ENCODE measurements at places on chromosomes 6 and 20. TPM values are rescaled to one million over a fixed set of nuclear protein-coding genes. Genes with fewer than 3 reads are reported as not detected.
A peak's percentile ranks its signal among the peaks of the same experiment; 100 is the strongest.

DNA sequence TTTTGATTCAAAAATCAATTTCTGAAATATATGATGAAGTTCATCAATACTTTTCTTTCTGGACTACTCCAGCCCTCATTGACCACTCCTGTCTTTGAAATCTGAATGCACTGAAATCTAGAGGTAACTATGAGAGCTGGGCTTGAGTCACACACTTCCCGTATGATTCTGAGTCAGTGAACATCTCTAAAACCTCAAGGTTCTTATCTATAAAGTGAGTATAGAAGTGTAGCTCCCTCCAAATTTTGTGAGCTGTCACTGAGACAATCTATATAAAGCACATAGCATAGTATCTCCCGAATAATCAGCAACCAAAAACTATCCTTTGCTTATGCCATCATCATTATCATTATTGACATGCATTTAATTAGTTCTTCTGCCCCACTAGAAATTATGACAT lies 182.4 kb downstream of the TSHZ2 start:
- H3K27me3 ChIP-seq = no peaks in the 10 kb centered on the region
- H3K27ac ChIP-seq = no peak overlapping the region
- no peaks in the 10 kb centered on the region for H3K36me3 ChIP-seq

DNA sequence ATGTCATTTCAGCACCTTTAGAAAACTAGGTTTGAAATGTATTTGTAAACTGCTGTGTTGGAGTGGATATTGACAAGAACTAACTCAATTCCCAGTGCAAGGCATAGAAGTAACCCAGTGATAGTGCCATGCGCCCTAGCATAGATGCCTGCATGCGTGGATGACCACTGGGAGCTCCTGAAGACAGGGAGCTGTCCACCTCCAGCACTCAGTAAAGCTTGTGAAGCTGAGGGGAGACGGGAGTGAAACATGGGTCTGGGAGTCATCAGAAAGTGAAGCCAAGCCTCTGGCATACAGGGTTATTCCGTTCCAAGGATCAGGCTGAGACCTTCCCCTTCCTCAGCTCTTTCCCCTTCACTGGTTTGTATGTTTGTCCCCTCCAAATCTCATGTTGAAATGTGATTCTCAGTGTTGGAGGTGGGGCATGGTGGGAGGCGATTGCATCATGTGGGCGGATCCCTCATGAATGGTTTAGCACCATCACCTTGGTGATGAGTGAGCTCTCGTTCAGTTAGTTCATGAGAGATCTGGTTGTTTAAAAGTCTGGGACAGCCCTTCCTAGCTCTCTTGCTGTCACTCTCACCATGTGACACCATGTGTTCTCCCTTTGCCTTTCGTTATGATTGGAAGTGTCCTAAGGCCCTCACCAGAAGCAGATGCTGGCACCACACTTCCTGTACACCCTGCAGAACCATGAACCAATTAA lies 146.5 kb upstream of the FERMT1 start:
- no peak overlapping the region for H3K4me3 ChIP-seq
- no peaks in the 10 kb centered on the region for H3K36me3 ChIP-seq
- H3K27ac ChIP-seq = no peak overlapping the region
- no peak for DNase-seq
- no peaks in the 10 kb centered on the region for H3K27me3 ChIP-seq

DNA sequence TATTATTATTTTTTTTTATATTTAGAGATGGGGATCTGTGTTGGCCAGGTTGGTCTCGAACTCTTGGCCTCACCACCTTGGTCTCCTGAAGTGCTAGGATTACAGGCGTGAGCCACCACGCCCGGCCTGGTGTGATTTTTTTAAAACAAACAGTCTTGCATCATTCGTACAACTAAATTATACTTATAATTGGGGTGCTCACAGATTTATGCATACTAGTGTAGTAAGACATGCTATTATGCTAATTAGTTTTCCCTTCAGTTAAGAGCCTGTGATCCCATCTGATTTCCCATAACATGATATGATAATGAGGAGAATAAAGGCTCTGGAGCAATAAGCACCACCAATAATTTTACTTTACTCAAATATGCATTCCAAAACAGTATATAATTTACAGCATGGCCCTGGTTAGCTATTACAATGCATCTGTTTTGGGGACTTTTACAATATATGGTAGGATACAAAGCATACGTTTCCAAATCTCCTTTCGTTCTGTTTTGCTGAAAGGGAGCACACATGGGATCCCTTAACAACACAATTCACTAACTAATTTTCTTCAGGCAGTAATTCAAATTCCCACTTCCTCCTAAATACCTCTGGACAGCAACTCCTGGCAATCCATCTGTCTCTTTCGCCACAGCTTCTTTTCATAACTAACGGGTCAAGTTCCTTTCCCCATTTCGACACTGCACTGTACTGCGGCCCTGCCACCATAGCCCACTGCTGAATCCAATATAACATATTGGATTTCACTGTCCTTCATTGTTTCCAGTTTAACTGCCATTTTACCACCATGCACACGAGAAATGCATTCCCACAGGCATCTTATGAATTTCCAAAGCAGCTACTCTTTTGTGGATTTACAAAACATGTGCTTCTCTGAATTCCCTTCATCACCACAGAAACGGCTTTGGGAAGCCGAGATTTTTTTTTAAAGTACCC lies 1.7 kb downstream of the NUDT3 start:
- peaks cover 13% of the 10 kb centered on the region for H3K4me1 ChIP-seq
- no peaks in the 10 kb centered on the region for H3K27me3 ChIP-seq
- H3K36me3 ChIP-seq = no peaks in the 10 kb centered on the region
- H3K4me3 ChIP-seq = peak overlapping the region; percentile 94
- DNase-seq = peak; percentile 24

Gene ZSCAN12
- total RNA-seq = 10.7 TPM

DNA sequence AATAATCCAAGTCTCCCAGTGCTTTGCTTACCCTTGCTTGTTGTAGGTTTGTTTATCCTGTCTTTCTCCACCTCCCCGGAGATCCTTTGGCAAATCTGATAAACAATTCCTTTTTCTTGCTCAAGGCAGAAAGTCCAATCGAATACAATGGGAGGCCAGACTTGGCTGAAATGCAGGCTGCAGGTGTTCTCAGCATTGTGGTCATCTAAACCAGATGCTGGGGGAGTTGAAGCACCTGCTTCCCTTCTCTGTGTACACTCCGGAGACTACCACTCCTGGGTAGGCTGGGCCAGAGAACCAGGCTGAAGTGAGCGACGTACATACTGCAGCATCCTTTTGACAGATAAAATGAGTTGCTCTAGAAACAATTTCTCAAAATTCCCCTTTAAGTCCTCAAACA lies 82.6 kb upstream of the PREP start:
- no peak overlapping the region for H3K4me3 ChIP-seq
- no peaks in the 10 kb centered on the region for H3K27me3 ChIP-seq
- H3K27ac ChIP-seq = no peak overlapping the region
- no peak for DNase-seq
- no peaks in the 10 kb centered on the region for H3K36me3 ChIP-seq

- no peak overlapping the region for H3K4me3 ChIP-seq
- no peak for DNase-seq
- no peak overlapping the region for H3K27ac ChIP-seq
- H3K4me1 ChIP-seq = no peaks in the 10 kb centered on the region
Measured at GRCh38 chr20:63081351-63081750, 74.6 kb upstream of the BHLHE23 start.

- H3K4me3 ChIP-seq = no peak overlapping the region
- DNase-seq = no peak
- no peaks in the 10 kb centered on the region for H3K27me3 ChIP-seq
- no peaks in the 10 kb centered on the region for H3K36me3 ChIP-seq
- peaks cover 36% of the 10 kb centered on the region for H3K4me1 ChIP-seq
Measured at GRCh38 chr20:23159947-23160318, 73.8 kb upstream of the CD93 start.

Gene CGA
- total RNA-seq = not detected

Gene DST
- total RNA-seq = 162 TPM

Gene RIMS1
- 0.54 TPM for total RNA-seq

DNA sequence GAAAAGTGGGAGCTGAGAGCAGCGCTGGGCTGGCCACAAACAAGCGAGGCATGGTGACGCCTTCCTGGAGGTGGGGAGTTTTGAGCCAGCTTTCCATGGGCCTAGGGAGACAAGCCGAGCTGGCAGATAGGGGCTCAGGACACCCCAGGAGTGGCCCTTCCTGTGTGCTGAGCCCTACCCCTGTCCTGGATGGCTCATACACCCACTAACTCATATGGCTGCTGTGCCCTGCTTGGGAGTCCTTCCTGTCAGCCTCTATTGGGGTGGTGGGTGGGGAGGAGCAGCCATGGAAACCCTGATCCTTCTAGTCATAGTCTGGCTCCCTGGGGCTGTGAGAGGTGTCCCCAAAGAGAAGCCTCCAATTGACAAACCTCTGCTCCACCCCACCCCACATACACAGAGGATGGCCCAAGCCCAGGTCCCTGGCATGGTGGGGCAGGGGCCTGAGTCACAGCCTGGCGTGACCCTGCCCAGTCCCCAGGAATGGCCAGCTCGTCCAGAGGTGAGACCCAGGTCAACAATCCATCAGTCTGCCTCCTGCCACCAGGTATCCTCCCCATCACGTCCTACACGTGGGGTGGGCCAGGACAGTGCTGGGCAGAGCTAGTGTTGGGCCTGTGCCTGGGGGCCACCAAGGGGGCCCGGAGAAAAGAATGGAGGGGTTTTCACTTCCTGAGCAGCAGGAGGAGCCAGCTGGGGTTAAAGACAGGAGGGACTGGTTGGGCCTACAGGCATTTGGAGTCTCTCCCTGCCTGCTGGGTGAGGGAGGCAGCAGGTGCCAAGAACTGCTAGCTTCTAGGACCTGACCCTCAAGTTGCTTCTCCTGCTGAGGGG lies 52.2 kb downstream of the MRPL14 start:
- no peak for DNase-seq
- no peaks in the 10 kb centered on the region for H3K27me3 ChIP-seq
- H3K36me3 ChIP-seq = no peaks in the 10 kb centered on the region
- H3K27ac ChIP-seq = peak overlapping the region; percentile 22

GRCh38 chr20:25551413-25552215 lies 33.7 kb downstream of the NINL start:
- no peak for DNase-seq
- no peaks in the 10 kb centered on the region for H3K36me3 ChIP-seq
- peaks cover 27% of the 10 kb centered on the region for H3K4me1 ChIP-seq
- H3K27ac ChIP-seq = no peak overlapping the region
- H3K4me3 ChIP-seq = no peak overlapping the region

- no peak overlapping the region for H3K27ac ChIP-seq
- DNase-seq = no peak
- no peaks in the 10 kb centered on the region for H3K27me3 ChIP-seq
Measured at GRCh38 chr20:52047811-52048764, 143.5 kb downstream of the ZFP64 start.

- H3K27ac ChIP-seq = no peak overlapping the region
- H3K36me3 ChIP-seq = peaks cover 16% of the 10 kb centered on the region
- H3K4me1 ChIP-seq = peaks cover 18% of the 10 kb centered on the region
- no peak for DNase-seq
Measured at GRCh38 chr6:35473850-35474130, 5.6 kb downstream of the RPL10A start.

DNA sequence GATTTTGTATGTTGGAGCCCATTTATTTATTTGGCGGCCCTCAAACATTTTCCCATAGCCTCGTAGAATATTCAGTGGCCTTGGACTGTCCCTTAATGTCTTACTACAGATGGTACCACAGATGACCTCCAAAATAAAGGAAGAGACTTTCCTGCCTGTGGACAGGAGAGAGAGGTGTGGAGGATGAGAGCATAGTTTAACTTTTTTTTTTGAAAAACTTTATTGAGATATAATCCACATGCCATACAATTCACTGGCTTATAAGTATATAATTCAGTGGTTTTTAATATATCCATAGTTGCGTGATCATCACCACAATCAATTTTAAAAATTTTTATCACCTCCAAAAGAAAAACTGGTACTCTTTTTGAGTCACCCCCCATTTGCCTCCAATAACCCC lies 4.6 kb upstream of the PPP1R16B start:
- H3K27me3 ChIP-seq = no peaks in the 10 kb centered on the region
- H3K36me3 ChIP-seq = no peaks in the 10 kb centered on the region
- no peak overlapping the region for H3K4me3 ChIP-seq
- H3K4me1 ChIP-seq = peaks cover 6% of the 10 kb centered on the region
- no peak for DNase-seq

DNA sequence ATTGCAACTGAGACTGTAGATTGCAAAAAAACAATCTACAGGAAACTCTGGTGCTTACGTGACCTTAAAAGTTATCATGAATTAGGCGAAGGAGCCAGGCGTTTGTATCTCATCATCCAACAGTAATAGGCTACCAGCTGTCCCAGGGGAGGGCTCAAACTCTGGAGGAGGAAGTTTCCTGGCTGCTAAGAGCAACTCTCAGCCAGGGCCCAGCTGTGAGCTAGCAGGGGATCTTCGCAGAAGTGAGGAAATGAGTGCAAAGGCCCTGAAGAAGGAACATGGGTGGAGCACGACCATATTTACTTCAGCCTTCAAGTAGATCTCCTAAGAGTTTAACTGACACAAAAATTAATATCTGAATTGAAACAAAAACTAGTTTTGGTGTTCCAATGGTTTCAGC lies 686.9 kb upstream of the MAP3K7 start:
- no peaks in the 10 kb centered on the region for H3K36me3 ChIP-seq
- no peaks in the 10 kb centered on the region for H3K4me1 ChIP-seq
- no peak overlapping the region for H3K4me3 ChIP-seq
- no peak for DNase-seq
- no peak overlapping the region for H3K27ac ChIP-seq

Gene SLC17A3
- not detected for total RNA-seq

Gene RIPOR2
- total RNA-seq = 3.1 TPM

- H3K4me1 ChIP-seq = peaks cover 6% of the 10 kb centered on the region
- DNase-seq = no peak
- H3K4me3 ChIP-seq = no peak overlapping the region
- H3K36me3 ChIP-seq = no peaks in the 10 kb centered on the region
- H3K27ac ChIP-seq = no peak overlapping the region
Measured at GRCh38 chr6:38259736-38260135, 380.0 kb downstream of the BTBD9 start.

Gene RIPOR3
- 9.3 TPM for total RNA-seq

DNA sequence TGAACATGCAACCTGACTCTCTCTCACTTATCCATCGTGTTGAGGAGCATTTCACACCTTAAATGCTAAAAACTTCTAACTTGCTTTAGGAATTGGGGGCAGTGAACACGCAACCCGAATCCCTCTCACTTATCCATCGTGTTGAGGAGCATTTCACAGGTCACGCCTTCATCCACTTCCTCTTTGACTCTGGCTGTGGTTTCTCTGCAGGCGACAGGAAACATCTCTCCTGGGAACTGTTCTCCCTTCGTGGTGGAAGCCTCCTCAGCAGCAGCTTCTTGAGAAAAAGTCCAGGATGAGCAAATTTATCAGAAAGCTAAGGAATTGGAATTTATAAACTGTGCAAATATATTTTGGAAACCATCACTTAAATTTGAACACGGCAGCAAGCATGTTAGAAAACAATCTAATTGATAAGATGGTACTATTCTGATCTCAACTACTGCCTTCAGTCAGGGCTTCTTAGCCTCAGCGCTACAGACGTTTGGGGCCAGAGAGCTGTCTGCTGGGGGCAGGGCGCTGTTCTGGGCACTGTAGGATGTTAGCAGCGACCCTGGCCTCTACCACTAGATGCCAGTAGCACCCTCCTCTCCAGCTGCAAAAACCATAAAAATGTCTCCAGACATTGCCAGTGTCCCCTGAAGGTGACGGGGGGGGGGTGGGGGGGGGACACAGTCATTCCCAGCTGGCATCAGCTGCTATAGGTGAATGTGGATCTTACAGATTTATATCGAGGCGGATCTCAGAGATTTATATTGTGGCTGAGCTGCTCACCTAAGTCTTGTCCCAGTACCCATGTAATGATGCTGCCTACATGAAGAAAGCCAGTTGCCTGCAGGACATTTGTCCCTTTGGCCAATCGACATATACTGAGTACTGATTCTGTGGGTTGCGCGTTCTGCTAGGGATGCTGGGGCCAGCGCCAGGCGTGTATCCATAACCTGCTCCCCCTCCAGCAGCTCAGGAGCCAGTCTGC lies 26.2 kb downstream of the CTCFL start:
- H3K4me1 ChIP-seq = peaks cover 12% of the 10 kb centered on the region
- no peak overlapping the region for H3K27ac ChIP-seq
- peak; percentile 28 for DNase-seq
- no peaks in the 10 kb centered on the region for H3K27me3 ChIP-seq

All from thyroid gland (tissue), 4 donors.